ENCODE measurements at places on chromosomes 2 and 18.

DNA sequence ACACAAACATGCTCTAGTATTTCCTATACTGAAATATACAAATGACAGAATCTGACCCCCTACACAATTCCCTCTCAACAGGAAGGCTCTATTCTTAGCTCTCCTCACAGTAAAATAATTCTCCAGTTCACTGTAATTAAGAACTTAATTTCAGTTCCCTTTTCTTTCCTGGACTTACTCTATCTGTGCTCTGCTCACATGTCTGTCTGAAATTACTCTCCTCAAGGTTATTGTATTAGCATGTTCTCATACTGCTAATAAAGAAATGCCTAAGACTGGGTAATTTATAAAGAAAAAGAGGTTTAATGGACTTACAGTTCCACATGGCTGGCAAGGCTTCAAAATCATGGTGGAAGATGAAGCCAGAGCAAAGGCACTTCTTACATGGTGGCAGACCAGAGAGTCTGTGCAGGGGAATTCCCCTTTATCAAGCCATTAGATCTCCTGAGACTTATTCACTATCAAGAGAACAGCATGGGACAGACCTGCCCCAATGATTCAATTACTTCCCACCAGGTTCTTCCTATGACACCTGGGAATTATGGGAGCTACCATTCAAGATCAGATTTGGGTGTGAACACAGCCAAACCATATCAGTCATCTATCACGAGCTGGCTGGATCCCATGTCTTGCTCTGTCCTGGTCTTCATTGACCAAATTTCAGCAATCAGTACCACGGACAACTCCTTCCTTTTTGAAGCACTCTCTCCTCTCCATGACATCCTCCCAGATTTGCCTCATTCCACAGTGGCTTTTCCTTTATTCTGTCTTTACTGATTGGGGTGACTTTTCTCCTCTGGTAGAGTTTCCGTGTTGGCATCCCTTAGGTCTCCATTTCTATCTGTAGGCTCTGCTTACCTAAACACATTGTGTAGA lies 110.9 kb downstream of the GALR1 start:
- DNase-seq: no peak

GRCh38 chr18:79599441-79599931 lies 80.1 kb upstream of the CTDP1 start:
- DNase-seq: no peak

DNA sequence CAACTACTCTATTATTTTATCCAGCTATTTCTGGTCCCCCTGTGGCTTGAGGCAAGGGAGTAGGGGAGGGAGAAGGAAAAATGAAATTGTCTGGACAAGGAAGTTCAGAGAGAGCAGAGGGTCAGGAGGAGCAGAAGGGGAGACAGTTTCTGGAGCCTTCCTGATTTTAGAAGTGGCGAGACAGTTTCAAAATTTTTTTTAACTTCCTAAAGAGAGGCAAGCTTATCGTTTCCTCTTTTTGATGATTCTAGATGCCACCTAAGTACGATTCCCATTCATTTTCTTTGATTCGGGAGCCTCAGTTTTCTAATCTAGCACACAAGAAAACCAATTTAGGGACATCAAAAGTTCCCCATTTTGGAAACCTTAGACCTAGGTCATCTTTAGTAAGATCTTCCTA lies 96.9 kb upstream of the B3GNT2 start:
- DNase-seq: no peak

- no peak for DNase-seq
Measured at GRCh38 chr2:125652280-125652679, 1003.7 kb upstream of the GYPC start.

GRCh38 chr2:127037476-127037875 lies 69.5 kb downstream of the BIN1 start:
- DNase-seq: no peak

DNA sequence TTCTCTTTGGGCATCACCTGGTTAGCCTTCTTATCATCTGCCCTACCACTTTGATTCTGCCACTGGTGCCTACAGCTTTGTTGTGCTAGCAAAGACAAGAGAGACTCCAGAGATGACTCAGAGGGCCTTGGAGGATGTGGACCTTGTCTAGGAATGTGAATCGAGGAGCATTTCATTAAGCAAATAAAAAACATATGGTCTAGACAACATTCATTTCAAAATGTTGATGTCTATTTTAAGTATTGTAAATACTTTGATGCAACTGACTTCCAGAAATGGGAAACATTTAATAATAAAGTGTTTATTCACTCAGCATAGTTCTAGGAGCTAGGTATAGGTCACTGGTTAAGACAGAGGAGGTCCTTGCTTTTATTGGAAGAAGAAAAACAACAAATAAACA lies 195.5 kb downstream of the CDCA7 start:
- no peak for DNase-seq

- DNase-seq: no peak
Measured at GRCh38 chr2:150542172-150542571, 54.7 kb upstream of the RND3 start.

DNA sequence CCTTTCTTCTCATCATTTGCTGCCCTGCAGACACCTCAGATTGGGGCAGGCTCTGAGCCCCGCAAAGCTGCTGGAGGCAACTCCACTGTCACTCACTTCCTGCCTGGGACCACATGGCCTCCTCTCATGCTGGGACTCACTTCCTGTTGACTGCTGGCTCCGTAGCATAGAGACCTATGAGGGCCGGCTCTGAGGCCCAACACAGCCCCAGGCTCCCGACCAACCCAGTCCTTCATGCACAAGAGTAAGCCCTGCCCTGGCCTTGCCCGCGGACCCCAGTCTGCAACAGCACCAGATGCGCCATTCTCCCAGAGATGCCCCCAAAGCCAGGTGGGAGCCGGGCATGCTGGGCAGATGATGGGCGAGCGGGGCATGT lies 55.7 kb downstream of the DNMT3A start:
- DNase-seq: peak; percentile 55

All from activated T-cell treated with anti-CD3 and anti-CD28 coated beads for 48 hours (primary cell).